Stimulated activated CD8-positive, alpha-beta memory T cell treated with anti-CD3 and anti-CD28 coated beads, Interleukin-15, amount 100 ng/mL, for 4 hours (primary cell): ENCODE measurements at places on chromosomes 13 and 19.

DNA sequence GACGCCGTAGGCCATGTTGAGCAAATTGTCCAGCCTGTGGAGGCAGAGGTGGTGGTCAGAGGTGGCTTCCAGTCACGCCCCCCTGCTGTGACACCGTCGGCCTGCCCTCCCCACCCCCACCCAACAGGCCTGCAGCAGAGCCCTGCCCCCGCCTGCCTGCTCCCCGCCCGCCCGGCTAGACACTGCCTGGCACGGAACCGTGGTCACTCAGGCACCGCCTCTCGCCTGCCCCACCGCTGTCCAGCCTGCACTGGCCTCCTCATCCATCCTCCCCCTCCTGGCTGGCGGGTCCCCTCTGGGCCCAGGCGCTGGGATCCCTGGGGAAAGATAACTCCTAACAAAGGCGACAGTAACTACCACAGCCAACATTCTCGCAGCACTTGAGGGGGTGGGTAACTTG is 21.7 kb downstream of the PRKCSH start:
- no peak for DNase-seq

DNA sequence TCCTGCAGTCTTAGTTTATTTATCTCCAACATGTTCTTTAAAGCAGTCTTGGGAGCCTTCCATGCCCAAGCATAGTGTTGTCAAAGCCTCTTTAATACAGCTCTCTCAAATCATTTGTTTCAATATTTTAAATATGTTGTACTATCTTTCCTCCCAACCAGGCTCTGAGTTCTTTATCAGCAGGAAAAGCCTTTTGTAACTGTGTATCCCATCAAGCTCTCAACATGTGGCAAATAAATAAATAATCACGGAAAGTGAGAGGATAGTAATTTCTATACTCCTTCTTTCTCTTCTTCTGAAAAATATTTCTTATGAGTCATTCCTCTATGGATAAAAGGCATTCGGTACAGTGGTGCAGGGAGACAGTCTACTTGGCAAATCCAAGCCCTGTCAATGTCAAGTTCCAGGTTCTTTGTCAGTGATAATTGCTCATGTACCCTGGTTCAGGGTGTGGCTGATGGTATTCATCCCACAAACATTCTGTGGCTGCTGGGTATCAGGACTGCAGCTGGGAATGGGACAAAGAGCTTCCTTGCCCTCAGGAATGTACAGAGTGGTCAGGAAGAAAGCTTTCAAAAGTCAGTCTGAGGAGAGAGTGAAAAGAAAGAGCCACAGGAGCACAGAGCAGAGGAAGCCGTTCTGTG is 384.3 kb downstream of the EFNB2 start:
- DNase-seq, result no peak

DNA sequence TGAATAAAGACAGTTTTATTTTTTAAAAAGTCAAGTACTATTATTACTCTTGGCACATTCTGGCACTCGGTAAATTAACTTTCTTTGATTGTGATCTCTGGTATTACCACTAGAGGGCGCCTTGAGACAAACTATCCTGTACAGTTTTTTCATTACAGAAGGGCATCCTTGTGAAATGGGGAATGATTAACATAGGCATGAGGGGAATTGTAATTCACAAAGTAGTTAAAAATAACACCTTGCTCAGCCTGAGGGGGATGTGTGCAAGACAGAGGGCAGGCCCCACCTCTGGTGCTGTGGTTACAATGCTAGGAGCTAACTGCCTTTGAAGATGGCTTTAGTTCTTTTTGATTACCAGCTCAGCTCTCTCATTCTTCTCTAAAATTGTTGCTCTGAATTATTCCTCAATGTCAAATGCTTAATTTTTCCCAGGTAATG is 24.2 kb upstream of the C1QTNF9B start:
- DNase-seq, result no peak

- no peak for DNase-seq
Measured at GRCh38 chr19:5395556-5395955, 54.9 kb upstream of the PTPRS start.

GRCh38 chr13:91046715-91047327 is 300.7 kb upstream of the MIR17HG start:
- no peak for DNase-seq

GRCh38 chr13:79384022-79384610 is 21.9 kb downstream of the RBM26 start:
- no peak for DNase-seq

DNA sequence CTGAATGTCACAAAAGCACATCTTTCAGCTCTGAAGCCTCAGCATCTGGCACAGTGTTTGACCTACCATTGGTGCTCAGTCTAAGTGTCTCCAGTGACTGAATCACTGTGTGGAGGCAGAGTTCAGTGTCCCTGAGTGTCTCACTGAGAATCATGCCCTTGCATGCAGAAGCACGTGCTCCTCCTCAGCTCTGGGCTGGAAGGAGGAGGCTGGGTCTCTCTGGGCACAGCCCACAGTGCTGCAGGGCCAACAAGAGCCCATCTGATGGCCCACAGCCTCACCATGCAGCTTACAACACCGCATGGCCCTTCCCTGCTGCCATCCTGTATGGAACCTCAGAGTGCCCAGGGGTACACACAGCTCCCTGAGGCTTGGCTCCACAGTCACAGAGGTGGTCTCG is 86.1 kb downstream of the TEX26 start:
- no peak for DNase-seq

DNA sequence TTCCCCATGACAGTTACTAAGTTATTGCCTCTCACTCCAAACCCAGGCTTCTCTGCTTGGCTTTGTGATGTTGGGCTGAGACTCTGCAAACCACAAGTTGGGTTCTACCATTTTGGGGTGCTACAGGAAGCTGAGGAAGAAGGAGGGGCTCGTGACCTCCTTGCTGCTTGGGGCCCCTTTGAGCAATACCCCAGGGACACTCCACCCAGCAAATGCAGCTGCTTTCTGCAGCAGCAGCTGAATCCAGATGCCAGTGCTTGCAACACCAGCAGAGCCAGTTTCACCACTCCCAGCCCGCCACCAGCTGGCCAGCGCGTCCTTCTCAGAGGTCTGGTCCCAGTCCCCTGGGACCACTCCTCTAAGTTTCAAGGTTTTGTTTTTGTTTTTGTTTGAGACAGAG is 22.0 kb upstream of the UBAC2 start:
- no peak for DNase-seq

- DNase-seq, result no peak
Measured at GRCh38 chr13:93116809-93117208, 109.8 kb upstream of the GPC6 start.

DNA sequence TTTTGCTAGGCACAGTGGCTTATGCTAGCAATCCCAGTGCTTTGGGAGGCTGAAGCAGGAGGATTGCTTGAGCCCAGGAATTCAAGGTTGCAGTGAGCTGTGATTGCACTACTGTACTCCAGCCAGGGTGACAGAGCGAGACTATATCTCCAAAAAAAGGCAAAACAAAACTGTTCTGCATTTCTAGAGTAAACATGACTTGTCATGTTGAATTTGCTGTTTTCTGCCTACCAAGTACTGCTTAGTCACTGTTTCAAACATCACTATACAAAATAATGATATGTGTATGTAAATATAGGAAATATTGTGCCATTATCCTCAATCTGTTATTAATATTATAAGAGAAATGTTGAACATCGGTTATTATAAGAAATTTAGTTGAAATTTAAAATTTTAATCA is 9.2 kb downstream of the RFC3 start:
- no peak for DNase-seq
